ENCODE measurements at places on chromosomes 1 and 21. TPM values are rescaled to one million over a fixed set of nuclear protein-coding genes. Genes with fewer than 3 reads are reported as not detected.

PGLYRP4 gene
- not detected for total RNA-seq

MMP23B gene
- total RNA-seq, result 4.9 TPM

PTPRF gene
- 1.3 TPM for total RNA-seq

SLC30A10 gene
- total RNA-seq, result not detected

PIGK gene
- 21.9 TPM for total RNA-seq

FAM177B gene
- total RNA-seq, result not detected

STIL gene
- 17.6 TPM for total RNA-seq

SLC35F3 gene
- 0.56 TPM for total RNA-seq

ELOVL1 gene
- 108 TPM for total RNA-seq

PRMT6 gene
- 18.0 TPM for total RNA-seq

SLC9C2 gene
- not detected for total RNA-seq

S100A7A gene
- total RNA-seq, result not detected

STPG1 gene
- total RNA-seq, result 2.3 TPM

RLF gene
- 19.5 TPM for total RNA-seq

PTPRU gene
- 1.3 TPM for total RNA-seq

EDN2 gene
- not detected for total RNA-seq

LTN1 gene
- 43.1 TPM for total RNA-seq

RGS16 gene
- 102 TPM for total RNA-seq

CYP4Z1 gene
- not detected for total RNA-seq

EYA3 gene
- 64.6 TPM for total RNA-seq

KIF21B gene
- 93.3 TPM for total RNA-seq

EXTL1 gene
- not detected for total RNA-seq
